SW 1271 (cell line): ENCODE measurements at places on chromosomes 16 and 17.

GRCh38 chr16:22674832-22675191 lies 139.2 kb upstream of the HS3ST2 start:
- DNase-seq: no peak

- no peak for DNase-seq
Observed at GRCh38 chr16:81779536-81780320, 637 bp downstream of the PLCG2 start.

DNA sequence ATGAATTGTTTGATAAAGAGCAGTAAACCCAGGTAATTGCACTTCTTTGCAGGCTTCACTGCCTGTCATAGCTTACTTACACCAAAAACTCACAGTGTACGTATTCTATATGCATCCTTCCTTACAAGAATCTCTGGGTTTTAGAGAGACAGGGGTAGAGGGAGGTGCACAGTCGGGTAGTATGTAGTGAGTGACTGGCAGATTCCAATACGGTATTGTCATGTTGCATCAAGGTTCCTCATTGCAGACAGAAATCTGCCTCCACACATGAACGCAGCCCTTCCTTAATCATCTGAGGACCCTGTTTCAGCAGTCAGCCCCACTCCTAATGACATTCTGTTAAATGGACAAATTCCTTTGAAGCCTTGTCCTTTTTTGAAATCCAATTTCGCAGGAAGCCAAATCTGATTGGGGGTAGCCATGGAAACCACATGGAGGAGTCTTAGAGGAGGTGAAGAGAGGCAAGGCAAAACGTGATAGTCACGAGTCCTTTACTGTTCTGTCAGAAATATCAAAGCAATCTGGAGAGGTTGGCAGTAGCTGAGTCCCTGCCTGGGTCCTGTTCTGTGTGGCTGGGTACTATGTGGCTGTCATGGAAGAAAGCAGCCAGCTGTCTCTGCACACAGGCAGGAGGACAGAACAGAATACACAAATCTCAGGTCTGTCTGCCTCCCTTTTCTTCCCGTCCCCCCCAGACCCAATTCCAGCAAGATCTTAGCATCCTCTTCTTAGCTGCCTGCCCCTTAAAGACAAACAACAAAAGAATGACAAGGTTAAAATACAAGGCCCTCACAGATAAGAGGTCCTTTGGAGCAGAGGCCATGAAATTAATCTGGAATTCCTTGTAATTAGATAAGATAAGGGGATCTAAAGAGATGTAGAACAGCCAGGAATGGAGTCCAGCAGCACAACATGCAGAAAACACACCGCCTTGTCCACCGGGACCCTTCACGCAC lies 3.1 kb upstream of the SKAP1 start:
- no peak for DNase-seq

- DNase-seq: no peak
Observed at GRCh38 chr17:15124264-15124595, 140.9 kb downstream of the PMP22 start.
